Activated gamma-delta T cell (primary cell): ENCODE measurements at places on chromosomes 3 and 15.
A peak's percentile ranks its signal among the peaks of the same experiment; 100 is the strongest.

- DNase-seq, result no peak
These were observed 31.4 kb downstream of the NIPA2 start for GRCh38 chr15:22869856-22870255.

- no peak for DNase-seq
These were observed 57.5 kb upstream of the HERC1 start for GRCh38 chr15:63891079-63891767.

GRCh38 chr3:172256101-172256734, 192.0 kb downstream of the GHSR start:
- no peak for DNase-seq

GRCh38 chr3:170766823-170767575, 103.0 kb downstream of the RPL22L1 start:
- DNase-seq, result no peak

DNA sequence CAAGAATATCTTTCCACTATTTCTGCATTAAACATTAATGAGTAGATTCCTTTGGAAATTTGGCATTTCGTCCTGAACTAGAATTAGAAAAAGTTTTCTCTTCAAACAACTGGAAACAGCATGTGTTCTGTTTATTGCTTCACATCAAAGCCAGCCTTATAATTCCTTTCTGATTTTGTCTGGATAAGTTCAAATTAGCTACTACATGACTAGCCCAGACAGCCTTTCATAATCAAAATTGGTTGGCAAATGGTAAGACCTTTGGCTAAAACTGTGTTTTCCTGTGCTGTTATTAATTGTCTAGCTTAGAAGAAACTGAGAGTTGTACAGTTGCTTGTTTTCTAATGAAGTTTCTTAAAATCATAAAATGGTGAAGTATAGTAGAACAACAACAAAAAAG, 52.7 kb upstream of the P3H2 start:
- DNase-seq, result no peak

DNA sequence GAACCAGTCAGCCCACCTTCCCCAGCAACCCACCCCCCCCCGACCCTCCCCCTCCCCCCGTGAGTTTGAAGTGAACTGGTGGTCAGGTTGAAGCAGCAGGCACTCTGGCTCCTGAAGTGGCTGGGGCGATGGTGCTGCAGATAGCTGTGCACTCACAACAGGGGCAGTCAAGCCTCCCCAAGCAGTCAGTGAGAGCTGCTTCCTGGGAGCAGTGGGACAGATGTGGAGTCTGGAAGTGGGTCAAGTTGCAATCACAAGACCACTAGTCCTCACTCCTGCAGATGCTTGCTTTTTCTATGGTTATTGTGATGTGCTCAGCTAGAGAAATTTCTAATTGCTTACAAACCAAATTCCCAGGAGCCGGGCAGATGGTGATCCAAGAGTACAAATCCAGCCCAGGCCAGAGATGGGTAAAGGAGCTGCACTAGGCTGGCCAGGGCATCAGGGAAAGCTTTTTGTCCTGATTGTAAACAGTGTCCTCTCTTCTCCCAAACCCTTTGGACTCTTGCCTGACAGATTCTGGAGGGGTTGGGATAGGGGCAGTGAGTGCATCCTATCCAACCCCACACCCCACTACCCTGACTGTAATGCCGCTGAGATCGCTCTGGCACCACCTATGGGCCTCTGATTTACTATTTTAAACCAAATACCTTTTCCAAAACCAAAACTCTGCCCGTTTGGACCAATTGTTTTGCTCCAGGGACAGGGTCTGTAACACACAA, 9.8 kb upstream of the CLPX start:
- DNase-seq, result no peak

DNA sequence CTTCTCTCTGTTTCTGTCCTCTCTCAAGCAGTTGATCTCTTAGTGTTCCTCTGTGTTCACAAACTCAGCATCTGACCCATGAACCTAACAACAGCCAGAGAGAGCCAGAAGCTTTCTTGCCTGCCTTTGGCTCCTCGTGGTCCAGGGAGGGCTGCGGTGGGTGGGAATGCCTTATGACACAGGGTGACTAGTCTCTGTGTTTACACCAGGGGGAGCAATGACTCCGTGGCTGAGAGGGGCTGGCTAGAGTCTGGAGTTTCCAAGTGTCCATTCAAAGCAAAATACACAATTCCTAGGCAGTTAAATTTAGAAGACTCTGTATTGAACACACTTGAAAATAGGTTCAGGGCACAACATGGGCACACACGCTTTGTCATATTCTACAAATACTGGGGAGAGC, 370.0 kb upstream of the FRG2C start:
- DNase-seq, result no peak

DNA sequence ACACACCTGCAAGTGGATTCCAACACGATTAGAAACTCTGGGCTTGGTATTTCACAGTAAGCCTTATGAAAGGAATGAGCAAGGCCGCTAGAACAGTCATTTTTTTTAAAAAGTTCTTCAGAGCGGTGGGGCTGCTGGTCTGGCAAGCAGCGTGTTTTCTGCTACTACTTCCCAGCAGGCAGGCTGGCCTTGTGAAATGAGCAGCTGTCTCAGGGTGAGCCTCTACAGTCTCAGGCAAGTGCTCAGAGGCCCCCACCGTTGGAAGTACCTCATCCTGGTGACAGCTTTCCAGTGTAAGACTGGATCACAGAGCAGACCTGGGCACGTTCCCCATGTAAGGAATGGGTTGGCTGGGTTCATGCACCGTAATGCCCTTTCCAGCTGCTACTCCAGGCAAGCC, 119.2 kb downstream of the LRIG1 start:
- no peak for DNase-seq

DNA sequence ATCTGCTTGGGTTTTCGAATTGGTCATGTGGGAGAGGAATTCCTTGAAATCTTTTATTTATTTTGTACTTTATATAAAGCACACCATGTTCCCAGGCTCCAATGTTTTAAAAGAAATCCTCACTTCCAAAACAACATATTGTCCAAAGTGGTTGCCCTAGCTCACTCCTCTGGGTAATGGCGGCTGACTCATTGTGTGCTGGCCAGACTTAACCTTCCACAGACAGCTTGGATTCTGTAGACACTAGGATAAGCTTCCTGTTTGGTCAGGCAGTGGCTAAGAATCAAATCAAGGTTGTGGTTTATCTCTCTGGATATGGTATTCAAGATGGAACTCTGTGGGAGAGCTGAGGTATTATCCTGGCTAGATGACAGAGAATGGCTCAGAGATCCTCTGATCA, 55.8 kb upstream of the FAM98B start:
- no peak for DNase-seq

DNA sequence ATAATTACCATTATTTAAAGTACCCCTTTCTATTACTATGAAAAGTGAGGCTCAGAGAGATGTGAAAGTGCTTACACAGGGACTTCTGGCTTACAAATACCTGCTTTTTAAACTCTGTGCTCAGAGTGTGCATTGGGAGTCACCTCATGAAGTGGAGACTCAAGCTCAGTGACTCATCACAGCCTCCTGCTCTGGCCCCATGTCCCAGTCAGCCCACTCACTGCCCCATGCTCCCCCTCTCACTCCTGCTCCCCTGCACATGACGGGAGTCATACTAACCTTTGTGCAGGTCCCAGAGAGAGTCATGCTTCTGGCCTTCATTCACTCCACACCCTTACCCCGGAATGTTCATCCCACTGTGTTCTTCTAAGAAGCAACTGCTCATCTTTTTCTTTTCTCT, 20.2 kb downstream of the CCR1 start:
- DNase-seq, result no peak

- no peak for DNase-seq
These were observed 168.4 kb downstream of the TUSC7 start for GRCh38 chr3:116877968-116878367.

GRCh38 chr15:62691008-62691407, 351.5 kb upstream of the TPM1 start:
- DNase-seq, result no peak

DNA sequence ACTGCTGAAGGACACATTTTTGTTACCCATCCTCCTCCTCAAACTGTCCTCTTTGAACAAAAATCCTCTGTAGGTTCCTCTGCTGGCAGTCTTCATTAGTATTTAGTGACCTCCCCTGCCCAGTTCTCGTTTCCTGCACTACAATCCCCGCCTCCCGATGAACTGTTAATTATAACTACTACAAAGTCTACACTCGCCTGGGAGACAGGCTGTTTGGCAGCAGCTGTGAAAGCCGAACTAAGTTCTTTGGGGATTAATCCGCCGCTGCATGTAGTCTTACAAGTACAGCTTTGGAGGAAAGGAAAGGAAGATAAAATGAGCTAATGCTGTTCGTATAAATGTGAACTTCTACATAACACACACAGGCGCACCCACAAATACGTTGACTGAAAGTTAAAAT, 160.0 kb upstream of the WNT5A start:
- DNase-seq, result no peak

DNA sequence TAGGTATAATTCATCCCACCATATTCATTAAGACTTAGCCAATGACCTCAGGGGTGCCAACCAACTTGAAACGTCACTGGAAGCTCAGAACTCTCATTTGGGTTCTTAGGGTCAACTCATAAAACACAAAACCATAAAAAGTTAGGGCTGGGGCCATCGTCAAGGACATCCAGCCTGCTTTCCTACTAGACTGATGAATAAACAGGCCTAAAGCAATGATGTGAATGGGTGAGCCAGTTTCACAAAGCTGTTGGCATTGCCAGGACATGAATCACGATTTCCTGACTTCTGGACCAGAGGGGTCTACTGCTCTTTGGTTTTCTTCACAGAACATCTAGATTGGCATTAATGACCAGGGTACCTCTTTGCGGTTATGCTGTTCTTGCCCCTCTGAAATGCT, 64.7 kb downstream of the EOMES start:
- DNase-seq, result no peak

GRCh38 chr3:109265295-109265694, 51.0 kb downstream of the DPPA2 start:
- DNase-seq, result no peak

- no peak for DNase-seq
These were observed 43.0 kb downstream of the CD200R1 start for GRCh38 chr3:112931736-112932521.

DNA sequence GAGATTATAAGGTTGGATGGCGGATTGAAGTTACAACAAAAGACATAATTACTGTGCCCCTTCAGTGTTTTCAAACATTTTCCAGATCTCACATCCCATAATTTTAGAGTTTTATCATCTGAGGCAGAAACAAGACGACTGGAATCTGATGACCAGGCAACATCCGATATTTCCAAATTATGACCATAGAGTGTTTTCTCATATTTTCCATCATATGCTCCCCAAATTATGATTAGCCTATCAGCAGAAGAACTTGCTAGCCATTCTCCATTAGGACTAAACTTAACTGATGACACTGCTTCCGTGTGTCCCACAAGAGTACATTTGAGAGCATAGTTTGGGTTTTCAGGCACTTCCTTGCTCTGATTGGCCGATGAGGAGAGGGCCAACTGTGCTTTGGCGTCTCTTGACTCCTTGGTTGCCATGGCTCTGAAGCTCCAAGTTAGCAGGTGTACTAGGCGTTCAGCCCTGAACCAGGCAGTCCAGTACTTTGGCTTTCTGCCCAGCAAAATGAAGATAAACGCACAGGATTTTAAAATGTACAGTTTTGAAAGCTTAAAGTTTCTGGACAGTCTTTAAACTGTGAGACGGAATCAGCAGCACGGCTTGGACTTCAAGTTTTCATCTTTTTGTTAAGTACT, 638 bp downstream of the WDR5B start:
- no peak for DNase-seq

- DNase-seq, result no peak
These were observed 87.4 kb downstream of the RAD18 start for GRCh38 chr3:8875836-8876235.

GRCh38 chr15:75195766-75196241, 5.9 kb upstream of the C15orf39 start:
- DNase-seq, result no peak

DNA sequence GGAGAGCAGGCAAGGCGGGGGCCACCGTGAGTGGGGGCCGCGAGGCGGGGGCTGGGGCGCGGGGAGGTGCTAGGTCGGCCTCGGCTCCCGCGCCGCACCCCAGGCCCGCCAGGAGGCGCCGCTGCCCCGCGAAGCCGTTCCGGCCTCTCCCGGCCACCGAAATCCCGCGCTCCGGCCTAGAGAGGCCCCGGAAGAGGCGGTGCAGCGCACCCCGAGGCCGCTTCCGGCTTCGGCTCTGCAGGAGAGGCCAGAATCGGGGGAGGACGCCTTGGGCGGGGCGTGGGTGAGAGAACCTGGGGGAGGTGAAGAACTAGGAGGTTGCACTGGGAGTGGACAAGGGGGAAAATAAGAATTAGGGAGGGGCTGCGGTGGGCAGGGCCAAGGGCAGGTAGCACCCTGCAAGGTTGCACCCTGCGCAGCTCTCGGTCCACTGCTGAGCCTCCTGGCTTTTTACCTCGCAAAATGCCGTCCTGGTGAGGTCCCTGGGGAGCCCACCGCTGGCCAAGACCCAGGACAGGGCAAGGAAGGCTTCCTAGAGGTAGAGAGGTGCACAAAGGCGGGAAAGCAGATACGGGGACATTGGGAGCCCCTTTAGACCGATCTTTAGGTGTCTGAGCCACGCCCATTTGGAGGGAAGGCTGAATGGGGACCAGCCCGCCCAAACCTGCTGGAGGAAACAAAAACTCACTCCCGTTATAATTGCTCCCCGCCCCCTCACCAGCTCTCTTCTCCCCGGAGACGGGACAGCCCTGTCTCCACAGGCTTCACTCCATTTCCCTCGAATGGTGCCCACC, 8.4 kb upstream of the GNAI2 start:
- peak; percentile 85 for DNase-seq

GRCh38 chr15:56757875-56758274, 24.6 kb upstream of the ZNF280D start:
- no peak for DNase-seq

DNA sequence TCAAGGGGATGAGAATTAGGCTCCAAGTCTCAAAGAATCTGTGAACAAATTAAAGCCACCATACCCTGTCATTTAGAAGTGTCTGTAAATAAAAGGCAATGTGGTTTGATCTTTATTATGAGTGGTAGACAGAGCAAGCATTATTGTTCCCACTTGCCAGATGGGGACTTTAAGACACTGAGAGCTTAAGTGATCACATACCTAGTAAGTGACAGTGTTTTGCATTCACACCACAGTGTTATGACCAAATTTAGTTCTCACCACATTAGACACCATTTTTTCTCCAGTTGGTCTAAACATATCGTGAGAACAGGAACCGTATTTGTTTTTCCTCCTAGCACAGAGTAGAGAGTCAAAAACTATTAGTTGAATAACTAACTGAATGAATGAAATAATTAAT, 13.2 kb upstream of the ZBED2 start:
- no peak for DNase-seq

- DNase-seq, result no peak
These were observed 33.7 kb downstream of the FLNB start for GRCh38 chr3:58041826-58042324.

DNA sequence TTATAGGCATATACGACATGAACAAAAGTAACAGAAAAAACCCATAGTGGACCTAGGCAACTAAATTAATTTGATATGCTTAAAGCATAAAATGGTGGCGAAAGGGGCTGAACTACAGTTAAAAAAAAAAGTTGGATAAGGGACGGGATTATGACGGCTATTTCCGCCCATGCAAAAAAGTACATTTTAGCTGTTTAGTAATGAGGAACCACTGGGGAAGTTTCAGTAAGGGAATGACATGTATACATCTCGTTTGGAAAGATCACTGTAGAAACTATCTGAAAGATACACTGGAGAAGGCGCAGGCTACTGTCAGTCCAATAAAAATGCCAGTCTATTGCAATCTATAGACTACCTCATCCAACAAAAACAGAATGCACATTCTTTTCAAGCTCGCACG, 65.6 kb downstream of the ZNF148 start:
- no peak for DNase-seq
